ENCODE measurements at places on chromosomes 1 and 21.

DNA sequence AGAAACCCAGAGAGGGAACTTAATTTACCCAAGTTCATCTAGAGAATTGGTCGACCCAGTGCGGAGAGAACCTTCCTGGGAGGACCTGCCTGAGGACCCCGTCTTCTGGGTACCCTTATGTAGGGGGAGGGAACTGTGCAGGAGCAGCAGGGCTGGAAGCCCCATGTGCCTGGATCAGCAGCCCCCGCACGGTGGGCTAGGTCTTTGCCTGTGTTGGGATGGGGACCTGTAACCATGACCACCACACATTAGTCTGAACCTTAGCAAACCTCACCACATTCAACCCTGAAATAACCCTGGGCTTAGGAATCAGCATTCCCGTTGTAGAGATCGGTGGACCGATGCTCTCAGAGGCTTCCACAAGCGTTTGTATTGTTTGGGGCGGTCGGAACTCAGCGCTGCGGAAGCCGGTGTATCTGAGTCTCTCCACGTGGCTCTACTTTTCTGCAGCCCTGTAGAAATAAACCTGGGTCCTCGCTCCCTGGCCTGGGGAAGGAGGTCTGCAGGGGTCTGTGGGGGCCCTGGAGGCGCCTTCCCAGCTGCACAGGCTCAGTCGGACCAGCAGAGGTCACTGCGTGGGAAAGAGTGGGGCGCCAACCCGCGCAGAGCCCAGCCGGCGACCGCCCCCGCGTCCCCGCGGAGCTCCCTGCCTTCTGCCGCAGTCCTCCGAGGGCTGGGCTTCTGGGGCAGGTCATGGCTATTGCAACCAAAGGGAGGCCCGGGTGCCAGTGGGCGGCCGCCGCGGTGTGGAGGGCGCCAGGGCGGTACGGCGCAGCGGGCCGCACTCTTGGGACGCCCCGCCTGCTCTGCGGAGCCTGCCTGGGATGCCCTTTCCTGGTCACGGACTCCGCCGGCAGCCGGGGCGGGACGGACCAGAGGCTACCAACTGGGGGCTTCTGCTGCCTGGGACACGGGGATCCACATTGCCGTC, 36.2 kb upstream of the KCNA10 start:
- DNase-seq: peak; percentile 33

DNA sequence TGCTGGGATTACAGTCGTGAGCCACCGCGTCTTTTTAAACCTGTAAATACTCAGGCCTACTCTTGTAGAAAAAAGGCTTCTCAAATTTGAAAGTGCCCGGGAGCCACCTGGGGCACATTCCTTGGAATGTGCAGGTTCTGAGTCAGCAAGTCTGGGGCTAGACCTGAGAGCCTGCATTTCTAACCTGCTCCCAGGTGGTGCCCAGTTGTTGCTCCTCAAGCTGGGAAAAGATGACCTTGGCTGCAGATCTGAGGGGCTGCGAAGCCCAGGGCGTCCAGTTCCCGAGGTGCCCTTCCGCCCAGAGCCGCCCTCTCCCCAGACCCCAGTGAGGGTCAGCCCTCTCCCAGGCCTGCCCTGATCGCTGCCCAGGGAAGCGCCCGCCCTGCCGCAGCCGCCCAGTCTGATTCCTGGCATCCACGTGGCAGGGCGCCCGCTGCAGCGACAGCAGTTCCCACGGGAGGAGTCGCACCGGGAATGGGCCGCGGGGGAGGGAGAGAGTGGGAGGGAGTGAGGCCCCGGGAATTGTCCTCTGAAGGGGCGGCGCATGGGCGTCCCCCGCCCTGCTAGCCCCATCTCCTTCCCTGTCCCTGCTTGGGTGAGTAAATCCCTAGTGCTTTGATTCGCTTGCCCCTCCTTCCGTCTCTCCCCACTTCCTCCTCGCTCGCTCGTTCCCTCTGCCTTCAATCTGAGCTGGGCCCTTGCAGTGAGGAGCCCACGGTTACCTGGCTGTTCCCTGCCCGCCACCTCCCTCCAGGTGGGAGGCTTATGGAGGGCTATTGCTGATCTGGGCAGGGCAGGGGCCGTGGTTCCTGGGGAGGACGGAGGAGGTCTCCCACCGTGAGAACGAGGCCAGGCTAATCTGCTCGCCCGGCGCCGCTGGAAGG, 18.8 kb upstream of the TENT5B start:
- DNase-seq: no peak

GRCh38 chr1:219247441-219247840, 73.8 kb downstream of the LYPLAL1 start:
- no peak for DNase-seq

DNA sequence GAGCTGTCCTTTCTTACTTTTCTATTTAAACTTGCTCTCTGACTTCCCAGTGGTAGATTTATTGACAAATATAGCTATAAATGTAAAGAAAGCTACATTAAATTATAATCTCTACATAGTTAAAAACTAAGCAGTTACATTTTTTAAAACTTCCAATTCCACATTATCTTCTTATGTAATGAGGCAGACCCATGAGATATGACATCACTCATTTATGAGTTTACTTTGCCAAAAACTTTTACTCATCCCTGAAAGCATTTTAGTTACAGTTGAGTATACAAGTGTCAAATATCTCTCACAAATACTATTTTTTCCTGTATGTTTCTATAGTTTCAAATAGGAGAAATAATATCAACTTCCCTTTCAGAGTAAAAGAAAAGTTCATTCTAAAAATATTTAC, 3.8 kb downstream of the NMNAT2 start:
- no peak for DNase-seq

DNA sequence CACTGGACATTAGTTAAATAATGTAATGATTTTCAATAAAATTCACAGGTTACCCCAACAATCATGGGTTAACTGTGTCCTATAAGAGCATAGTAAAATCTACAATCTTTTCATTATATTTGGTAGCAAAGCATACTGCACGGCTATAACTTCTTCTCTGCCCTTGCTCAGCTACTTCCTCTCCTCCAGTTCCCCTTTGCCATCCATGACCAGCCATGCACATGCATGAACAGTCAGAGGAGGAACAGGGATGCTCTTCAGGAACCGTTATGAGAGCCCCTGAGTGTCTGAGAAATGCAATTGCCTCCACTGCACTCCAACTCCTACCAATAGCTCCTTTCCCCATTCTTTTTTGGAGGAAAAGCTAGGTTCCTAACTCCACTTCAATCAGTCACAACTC, 646.7 kb downstream of the LTN1 start:
- no peak for DNase-seq

GRCh38 chr1:21324368-21325141, 34.3 kb upstream of the ECE1 start:
- peak; percentile 40 for DNase-seq

- peak; percentile 75 for DNase-seq
These were observed 71.1 kb downstream of the IER5 start for GRCh38 chr1:181159451-181160140.

- no peak for DNase-seq
These were observed 54.5 kb upstream of the FAM78B start for GRCh38 chr1:166221316-166221715.

DNA sequence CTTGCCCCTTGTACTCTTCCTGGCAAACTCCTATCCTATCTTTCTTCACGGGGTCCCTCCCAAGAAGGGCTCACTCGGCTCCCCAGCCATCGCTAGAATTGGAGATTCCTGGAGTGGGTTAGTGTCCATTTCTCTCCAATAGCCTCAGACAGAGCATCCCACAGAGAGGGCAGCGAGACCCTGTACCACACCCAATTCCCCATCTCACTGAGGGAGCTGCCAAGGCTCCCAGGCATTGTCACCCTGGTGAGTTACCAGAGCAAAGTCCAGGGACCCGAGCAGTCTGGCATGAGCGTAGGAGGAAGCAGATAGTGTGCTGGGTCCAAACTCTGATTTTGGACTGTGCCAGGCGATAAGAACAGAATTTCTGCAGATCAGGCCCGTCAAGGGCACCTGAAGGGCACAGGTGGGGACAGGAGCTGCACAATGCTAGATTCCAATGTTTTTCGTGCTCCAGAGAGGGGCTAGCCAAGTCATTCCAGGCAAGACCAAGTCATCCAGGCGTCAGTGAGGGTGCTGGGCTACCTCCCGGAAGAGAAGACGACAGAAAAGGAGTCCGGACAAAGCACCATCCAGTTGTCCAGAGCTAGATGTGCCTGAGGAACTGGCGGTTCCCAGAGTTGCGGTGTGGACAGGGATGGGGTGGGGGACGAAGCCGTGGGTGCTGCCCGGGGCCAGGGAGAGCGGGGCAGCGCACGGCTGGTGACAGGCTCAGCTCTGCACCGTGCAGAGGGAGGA, 15.3 kb downstream of the AKR7A3 start:
- DNase-seq: no peak
